Stimulated activated CD4-positive, alpha-beta T cell treated with anti-CD3 and anti-CD28 coated beads, Interleukin-1b, Interleukin-23, amount 100 ng/mL, for 24 hours (primary cell): ENCODE measurements at places on chromosomes 12 and 14.
A peak's percentile ranks its signal among the peaks of the same experiment; 100 is the strongest.

DNA sequence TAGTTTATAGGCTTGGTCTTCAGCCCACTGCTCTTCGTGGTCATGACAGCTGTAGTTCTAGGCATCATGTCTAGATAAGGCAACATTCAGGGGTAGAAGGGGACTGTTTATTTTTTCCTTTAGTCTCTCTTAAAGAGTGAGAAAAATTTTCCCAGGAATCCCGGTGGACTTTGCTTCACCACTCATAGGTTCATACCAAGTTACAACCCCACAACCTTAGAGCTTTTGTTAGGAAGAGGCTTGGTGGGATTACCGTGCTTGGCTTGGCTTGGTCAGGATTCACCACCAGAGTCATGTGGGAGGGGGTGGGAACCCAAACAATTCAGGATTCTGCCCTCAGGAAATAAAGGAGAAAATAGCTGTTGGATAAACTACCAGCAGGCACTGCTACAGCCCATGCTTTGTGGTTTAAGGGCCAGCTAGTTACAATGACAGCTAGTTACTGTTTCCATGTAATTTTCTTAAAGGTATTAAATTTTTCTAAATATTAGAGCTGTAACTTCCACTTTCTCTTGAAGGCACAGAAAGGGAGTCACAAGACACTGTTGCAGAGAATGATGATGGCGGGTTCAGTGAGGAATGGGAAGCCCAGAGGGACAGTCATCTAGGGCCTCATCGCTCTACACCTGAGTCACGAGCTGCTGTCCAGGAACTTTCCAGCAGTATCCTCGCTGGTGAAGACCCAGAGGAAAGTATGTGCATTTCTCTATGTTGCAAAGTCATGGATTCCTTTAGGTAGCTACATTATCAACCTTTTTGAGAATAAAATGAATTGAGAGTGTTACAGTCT lies 25.9 kb upstream of the PAPLN start:
- no peak for DNase-seq

GRCh38 chr14:56268039-56268438 lies 149.8 kb downstream of the PELI2 start:
- DNase-seq = no peak

GRCh38 chr12:128258866-128259555 lies 8.0 kb upstream of the TMEM132C start:
- no peak for DNase-seq

DNA sequence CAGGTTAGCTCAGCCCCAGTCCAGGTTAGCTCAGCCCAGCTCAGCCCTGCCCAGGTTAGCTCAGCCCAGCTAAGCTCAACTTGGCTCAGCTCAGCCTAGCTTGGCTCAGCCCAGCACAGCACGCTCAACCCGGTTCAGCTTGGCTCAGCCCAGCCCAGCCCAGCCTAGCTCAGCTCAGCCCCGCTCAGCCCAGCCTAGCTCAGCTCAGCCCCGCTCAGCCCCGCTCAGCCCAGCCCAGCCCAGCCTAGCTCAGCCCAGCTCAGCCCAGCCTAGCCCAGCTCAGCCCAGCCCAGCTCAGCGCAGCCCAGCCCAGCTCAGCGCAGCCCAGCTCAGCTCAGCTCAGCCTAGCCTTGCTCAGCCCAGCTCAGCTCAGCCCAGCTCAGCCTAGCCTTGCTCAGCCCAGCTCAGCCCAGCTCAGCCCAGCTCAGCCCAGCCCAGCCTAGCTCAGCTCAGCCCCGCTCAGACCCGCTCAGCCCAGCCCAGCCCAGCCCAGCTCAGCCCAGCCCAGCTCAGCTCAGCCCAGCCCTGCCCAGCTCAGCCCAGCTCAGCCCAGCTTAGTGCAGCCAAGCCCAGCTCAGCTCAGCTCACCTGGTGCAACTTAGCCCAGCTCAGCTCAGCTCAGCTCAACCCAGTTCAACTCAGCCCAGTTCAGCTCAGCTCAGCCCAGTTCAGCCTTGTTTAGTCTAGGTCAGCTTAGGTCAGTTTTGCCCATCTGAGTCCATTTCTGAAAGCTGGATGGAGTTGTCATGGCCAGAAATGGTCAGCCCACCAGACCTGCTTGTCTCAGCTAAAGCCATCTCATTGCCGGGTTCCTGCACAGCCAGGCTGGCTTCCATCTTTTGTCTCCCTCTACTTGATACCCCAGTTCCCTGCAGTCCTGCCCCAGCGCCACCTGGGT lies 333.6 kb downstream of the TMEM121 start:
- no peak for DNase-seq

GRCh38 chr14:32627545-32628298 lies 298.6 kb downstream of the AKAP6 start:
- no peak for DNase-seq

DNA sequence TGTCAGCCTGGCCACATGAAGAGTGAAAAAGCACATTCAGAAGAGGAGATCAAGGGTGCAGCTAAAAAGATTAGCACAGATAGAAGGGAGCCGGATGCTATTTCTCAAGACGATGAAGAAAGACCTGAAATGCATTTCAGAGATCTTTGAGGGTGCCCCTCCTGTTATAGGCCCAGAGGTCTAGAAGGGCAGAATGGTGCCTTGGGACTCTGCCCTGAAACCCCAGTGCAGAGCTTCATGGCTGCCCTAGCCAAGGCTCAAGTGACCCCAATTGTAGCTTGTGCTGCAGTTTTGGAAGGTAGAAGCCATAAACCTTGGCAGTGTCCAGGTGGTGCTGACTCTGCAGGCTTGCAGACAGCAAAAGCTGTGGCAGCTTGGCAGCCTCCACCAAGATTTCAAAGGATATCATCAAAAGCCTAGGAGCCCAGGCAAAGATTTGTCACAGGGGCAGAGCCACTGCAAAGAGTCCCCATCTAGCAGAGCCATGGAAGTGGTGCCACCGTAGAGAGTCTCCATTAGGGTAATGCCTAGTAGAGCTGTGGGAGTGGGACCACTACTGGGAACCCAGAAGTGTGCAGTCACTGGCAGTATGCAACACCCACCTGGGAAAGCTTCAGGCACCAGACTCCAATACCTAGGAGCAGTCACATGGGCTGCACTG lies 6.4 kb downstream of the LACRT start:
- DNase-seq = no peak

GRCh38 chr12:96117460-96117859 lies 76.7 kb upstream of the ELK3 start:
- no peak for DNase-seq

GRCh38 chr14:69964841-69965240 lies 85.6 kb downstream of the SMOC1 start:
- no peak for DNase-seq

DNA sequence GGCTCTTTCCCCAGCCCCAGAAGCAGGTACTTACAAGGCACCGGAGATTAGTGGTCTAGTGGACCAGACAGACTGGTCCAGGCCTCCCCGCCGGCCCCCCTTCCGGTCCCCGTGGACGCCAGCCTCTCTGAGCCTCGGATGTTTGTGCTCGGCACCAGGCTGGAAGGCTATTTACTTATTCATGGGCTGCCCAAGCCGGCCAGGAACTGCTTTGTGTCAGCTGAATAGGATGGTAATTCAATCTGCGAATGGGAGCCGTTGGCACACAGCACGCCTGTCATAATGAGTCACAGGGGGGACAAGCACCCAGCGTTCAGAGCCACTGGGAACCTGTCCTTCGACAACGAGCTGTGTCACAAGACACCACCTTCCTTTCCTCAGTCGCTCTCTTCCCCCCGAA lies 82.3 kb downstream of the RIMBP2 start:
- DNase-seq = no peak

GRCh38 chr14:67131691-67132090 lies 57.5 kb upstream of the GARIN2 start:
- DNase-seq = no peak

DNA sequence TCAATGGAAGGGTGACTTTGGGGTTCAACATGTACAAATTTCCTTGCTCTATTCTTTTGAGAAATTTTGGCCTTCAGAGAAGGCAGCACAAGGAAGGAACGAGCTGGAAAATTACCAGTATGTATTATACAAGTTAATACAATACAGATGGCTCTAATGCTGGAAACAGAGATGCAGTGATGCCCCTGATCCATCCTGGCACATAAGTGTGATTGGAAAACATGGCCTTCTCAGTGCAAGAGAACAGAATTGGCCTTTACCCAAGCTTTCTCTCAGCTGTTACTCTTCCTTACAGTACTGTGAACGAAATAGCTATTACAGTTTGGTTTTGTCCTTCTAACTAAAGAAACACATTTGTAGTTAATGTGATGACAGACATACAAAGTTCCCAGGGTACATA lies 102.5 kb upstream of the GPHB5 start:
- no peak for DNase-seq

- DNase-seq = no peak
Measured at GRCh38 chr12:101794574-101794973, 36.2 kb downstream of the GNPTAB start.

DNA sequence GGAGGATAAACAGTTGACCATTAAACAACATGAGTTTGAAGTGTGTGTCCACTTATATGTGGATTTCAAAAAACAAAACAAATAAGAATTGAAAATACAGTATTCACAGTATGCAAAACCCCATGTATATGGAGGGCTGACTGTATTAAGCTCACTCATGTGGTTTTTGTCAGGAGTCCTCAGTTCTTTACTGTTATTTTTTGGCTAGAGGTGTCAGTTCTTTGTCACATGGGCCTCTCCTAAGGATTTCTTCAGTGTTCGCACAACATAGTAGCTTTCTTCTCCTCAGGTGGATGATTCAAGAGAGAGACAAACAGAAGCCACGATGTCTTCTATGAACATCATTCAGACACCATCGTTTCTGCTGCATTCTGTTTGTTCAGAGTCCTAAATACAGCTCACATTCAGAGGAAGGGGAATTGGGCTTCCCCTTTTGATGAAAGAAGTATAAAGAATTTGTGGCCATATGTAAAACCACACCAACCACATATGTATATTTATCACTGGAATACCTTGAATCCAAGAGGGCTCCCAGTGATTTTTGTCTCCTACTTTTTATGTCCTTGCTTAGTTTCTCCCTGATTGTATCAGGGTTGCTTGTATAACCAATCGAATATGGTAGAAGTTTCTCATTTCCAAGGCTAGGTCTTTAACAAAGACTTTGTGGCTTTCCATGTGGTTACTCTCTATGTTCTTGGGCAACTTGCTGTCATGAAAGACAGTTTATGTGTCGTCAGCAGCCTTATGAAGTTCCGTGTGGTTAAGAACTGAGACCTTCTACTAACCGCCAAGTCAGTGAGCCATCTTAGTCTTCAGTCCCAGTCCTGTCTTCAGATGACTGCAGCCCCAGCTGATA lies 18.9 kb downstream of the MNAT1 start:
- DNase-seq = peak; percentile 6

DNA sequence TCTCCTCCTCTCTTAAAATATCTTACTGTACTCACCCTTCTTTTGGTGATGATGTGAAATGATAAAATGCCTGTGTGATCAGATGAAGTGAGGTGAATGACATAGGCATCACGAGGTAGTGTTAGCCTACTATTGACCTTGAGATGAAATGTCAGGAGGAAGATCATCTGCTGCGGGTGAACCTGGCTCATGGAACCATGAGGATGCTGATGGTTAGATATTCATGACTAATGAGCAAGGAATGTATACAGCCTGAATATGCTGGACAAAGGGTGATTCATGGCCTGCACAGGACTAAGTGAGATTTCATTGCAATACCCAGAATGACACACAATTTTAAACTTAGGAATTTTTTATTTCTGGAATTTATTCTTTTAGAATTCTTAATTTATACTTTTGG lies 89.6 kb downstream of the DAAM1 start:
- no peak for DNase-seq

DNA sequence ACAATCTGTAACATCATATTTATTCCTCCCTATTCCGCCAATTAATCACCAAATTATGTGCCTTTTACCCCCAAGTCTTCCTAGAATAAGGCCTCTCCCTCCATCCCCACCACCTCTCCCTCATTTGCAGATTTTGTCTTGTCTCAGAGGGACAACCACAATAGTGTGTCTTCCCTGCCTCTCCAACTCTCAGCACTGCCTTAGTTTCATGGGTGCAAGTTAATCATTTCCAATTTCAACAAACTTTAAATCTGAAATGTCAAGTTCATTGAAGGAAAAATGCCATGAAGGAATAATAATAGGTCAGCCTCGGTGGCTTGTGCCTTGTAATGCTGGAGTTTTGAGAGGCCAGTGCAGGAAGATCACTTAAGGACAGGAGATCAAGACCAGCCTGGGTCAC lies 31.6 kb downstream of the RXYLT1 start:
- DNase-seq = no peak

- DNase-seq = no peak
Measured at GRCh38 chr12:5619628-5620027, 187.7 kb downstream of the NTF3 start.

DNA sequence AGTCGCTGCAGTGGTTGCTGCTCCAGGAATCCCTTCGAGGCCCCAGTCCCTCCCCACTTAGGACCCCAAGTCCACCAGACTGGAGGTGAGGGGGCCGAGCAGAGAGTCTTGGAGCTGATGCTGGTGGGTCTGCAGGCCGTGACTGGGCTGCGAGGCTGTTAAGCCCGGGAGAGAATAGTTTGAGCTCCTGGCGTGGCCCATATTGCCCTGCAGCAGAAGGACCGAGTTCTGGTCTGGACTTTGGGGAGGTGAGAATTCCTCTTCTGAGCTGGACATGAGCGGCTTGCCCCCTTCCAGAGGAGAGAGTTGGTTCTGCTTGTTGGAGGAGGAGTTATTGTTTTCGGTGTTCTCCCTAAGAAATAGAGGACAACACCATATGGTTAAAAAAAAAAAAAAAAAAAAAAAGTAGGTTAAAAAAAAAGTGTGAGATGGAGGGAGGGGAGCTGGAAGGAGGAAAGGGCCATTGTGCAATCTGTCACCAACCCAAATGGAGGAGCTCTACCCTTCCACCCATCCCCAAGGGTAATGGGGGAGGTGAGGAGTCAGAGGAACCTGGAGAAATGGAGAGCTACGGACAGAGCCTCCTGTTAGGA lies 3.0 kb downstream of the SIX1 start:
- DNase-seq = no peak

DNA sequence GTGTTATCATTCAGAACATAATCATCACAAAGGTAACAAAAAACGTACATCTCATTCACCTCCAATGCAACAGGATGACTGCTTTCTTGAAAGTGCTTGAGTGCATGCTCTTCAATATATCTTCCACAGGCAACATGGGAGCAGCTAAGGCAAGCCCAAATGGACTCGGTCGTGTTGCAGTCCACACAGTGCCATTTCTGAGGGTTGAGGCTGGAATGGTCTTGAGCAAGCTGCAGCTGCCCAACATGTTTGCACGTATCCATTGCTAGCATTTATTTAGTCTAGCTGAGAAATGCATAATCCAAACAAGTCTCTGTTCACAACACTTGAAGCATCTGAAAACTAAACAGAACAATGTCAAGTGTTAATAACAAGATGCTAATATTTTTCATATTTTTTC lies 17.3 kb downstream of the USP44 start:
- DNase-seq = no peak

DNA sequence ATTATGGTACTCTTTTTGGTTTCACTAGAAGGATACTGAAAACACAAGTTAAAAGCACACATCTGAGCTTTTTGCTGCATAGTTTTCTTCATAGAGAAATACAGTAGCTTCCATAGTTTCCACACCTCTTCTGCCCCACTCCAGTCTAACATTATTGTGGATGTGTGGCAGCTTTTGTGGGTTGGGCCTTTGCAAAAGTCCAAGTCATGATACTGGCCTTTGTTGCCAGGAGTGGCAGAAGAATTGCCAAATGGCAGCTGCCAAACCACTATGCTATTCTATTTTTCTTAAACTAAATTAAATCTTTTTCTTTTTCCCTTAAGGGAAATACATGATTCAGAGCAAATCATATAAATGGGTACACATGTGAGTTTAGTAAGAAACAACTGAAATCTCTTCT lies 114.8 kb downstream of the PLEKHA5 start:
- no peak for DNase-seq
